Osteoblast (primary cell): ENCODE measurements at places on chromosomes 4 and X. TPM values are rescaled to one million over a fixed set of nuclear protein-coding genes. Genes with fewer than 3 reads are reported as not detected.
A peak's percentile ranks its signal among the peaks of the same experiment; 100 is the strongest.

DNA sequence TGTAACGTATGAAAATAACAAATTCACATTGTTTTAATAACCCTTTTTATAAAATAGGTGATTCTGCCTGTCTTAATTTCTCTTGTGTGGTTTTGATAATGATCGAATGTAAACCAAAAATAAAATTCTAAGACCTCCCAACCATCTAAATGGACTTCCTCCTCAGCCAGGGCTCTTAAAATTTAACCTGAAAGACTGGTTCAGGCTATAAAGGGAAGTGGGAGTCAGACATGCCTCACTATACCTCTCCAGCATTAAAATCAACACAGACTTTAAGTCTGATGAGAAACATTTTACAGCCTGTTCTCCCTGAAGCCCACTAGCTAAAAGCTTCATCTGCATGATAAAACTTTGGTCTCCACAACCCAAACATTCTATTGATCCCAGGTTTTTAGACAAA, 97.6 kb upstream of the STIM2 start:
- H3K36me3 ChIP-seq: peaks cover 11% of the 10 kb centered on the region
- H3K4me1 ChIP-seq: no peaks in the 10 kb centered on the region
- no peaks in the 10 kb centered on the region for H3K27me3 ChIP-seq
- H3K27ac ChIP-seq: no peak overlapping the region
- no peak overlapping the region for H3K4me3 ChIP-seq

DNA sequence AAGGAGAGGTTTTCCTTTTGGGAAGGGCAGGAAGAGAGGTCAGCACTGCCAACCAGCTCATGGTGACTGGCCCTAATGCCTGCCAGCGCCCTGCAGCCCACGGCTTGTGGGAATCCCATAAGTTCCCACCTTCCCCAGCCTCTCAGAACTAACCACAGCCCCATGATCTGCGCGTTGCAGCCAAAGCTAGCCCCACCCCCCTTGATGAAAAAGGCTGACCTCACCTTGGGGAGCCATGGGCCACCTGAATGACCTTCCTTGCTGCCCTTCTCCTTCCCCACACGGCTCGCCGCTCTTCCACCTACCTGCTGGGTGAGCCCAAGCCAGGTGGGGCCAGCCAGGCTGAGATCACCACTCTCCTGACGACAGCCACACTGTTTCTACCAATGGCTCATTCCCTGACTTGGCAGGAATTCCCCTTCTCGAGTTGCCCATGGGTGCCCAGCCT, 3.9 kb upstream of the ELF4 start:
- H3K4me1 ChIP-seq: peaks cover 22% of the 10 kb centered on the region
- H3K27me3 ChIP-seq: no peaks in the 10 kb centered on the region
- H3K36me3 ChIP-seq: no peaks in the 10 kb centered on the region

DNA sequence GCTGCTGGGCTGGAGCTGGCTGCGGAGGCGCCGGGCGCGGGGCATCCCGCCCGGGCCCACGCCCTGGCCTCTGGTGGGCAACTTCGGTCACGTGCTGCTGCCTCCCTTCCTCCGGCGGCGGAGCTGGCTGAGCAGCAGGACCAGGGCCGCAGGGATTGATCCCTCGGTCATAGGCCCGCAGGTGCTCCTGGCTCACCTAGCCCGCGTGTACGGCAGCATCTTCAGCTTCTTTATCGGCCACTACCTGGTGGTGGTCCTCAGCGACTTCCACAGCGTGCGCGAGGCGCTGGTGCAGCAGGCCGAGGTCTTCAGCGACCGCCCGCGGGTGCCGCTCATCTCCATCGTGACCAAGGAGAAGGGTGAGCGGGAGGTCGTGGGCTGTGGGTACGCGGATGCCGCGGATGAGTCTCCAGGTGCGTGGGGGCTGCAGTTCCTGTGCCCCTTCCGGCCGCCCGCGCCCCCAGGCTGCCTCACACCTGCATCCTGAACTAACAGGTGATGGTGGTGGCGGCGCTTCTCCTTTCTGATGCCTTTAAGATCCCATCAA, 499 bp downstream of the CYP2U1 start:
- peaks cover 11% of the 10 kb centered on the region for H3K4me1 ChIP-seq
- H3K36me3 ChIP-seq: no peaks in the 10 kb centered on the region
- peak overlapping the region; percentile 82 for H3K4me3 ChIP-seq
- H3K27ac ChIP-seq: peak overlapping the region; percentile 6
- no peak for DNase-seq

- H3K4me1 ChIP-seq: peaks cover under 1% of the 10 kb centered on the region
- H3K27me3 ChIP-seq: no peaks in the 10 kb centered on the region
- H3K27ac ChIP-seq: no peak overlapping the region
- H3K4me3 ChIP-seq: no peak overlapping the region
- no peak for DNase-seq
- no peaks in the 10 kb centered on the region for H3K36me3 ChIP-seq
These were observed 52.3 kb upstream of the HOPX start for GRCh38 chr4:56733352-56733751.

DNA sequence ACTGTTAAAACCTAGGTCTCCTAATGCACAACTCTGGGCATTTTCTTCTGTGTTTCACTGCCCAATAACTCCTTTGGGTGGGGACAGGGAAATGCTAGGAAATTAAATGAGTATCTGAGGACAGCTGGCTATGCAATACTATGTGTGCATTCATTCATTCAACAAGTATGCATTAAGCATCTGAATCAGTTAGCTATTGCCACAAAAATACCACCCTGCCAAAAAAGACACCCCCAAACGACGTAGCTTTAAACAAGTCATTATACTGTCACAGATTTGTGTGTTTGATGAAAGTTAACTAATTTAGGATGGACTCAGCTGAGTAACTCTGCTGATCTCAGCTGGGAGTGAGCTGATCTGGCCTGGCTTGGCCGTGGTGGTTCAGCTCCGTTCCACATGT, 29.8 kb upstream of the PTCHD1 start:
- no peaks in the 10 kb centered on the region for H3K4me1 ChIP-seq
- no peaks in the 10 kb centered on the region for H3K36me3 ChIP-seq
- H3K27me3 ChIP-seq: no peaks in the 10 kb centered on the region
- H3K27ac ChIP-seq: no peak overlapping the region
- H3K4me3 ChIP-seq: no peak overlapping the region

- no peak overlapping the region for H3K4me3 ChIP-seq
- DNase-seq: no peak
- H3K4me1 ChIP-seq: no peaks in the 10 kb centered on the region
- no peaks in the 10 kb centered on the region for H3K27me3 ChIP-seq
- H3K36me3 ChIP-seq: no peaks in the 10 kb centered on the region
- H3K27ac ChIP-seq: no peak overlapping the region
These were observed 63.3 kb downstream of the DCAF8L1 start for GRCh38 chrX:27917713-27918500.

GRCh38 chr4:114694770-114695169, 96.2 kb downstream of the UGT8 start:
- H3K36me3 ChIP-seq: no peaks in the 10 kb centered on the region
- DNase-seq: no peak
- H3K4me1 ChIP-seq: no peaks in the 10 kb centered on the region

DNA sequence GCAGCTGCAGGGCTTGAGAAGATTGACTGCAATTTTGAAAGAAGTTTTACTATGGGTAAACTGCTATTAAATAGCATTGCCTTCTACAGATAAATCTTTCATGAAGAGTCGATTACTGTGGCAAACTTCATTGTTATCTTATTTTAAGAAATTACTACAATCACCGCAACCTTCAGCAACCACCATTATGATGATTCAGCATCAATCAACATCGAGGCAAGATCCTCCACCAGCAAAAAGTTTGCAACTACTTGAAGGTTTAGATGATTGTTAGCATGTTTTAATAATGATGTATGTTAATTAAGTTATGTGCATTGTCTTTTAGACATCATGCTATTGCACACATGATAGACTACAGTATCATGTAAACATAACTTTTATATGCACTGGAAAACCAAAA, 1511.0 kb downstream of the FSTL5 start:
- DNase-seq: no peak
- H3K27ac ChIP-seq: no peak overlapping the region
- H3K4me3 ChIP-seq: no peak overlapping the region
- H3K4me1 ChIP-seq: no peaks in the 10 kb centered on the region
- H3K27me3 ChIP-seq: no peaks in the 10 kb centered on the region

- H3K36me3 ChIP-seq: peaks cover 5% of the 10 kb centered on the region
- no peaks in the 10 kb centered on the region for H3K4me1 ChIP-seq
- H3K27ac ChIP-seq: no peak overlapping the region
- DNase-seq: peak; percentile 58
- peak overlapping the region; percentile 96 for H3K4me3 ChIP-seq
- H3K27me3 ChIP-seq: peaks cover 4% of the 10 kb centered on the region
These were observed 1.5 kb downstream of the ASMTL start for GRCh38 chrX:1451251-1451660.

GRCh38 chrX:45756557-45756956, 555.9 kb upstream of the DIPK2B start:
- H3K27ac ChIP-seq: peak overlapping the region; percentile 1
- peaks cover 60% of the 10 kb centered on the region for H3K36me3 ChIP-seq
- H3K27me3 ChIP-seq: no peaks in the 10 kb centered on the region
- no peak overlapping the region for H3K4me3 ChIP-seq
- DNase-seq: no peak

GRCh38 chr4:1747603-1747967, 26.3 kb downstream of the TACC3 start:
- no peaks in the 10 kb centered on the region for H3K4me1 ChIP-seq
- no peak overlapping the region for H3K27ac ChIP-seq
- H3K27me3 ChIP-seq: no peaks in the 10 kb centered on the region

- no peaks in the 10 kb centered on the region for H3K27me3 ChIP-seq
- H3K27ac ChIP-seq: no peak overlapping the region
- H3K4me1 ChIP-seq: no peaks in the 10 kb centered on the region
- H3K4me3 ChIP-seq: no peak overlapping the region
- no peak for DNase-seq
These were observed 320.7 kb upstream of the CLNK start for GRCh38 chr4:11005300-11005699.

- no peaks in the 10 kb centered on the region for H3K36me3 ChIP-seq
- H3K27ac ChIP-seq: no peak overlapping the region
- DNase-seq: no peak
- H3K27me3 ChIP-seq: no peaks in the 10 kb centered on the region
- no peak overlapping the region for H3K4me3 ChIP-seq
These were observed 79.9 kb downstream of the CHST7 start for GRCh38 chrX:46653482-46653881.

GRCh38 chr4:155819066-155819465, 47.0 kb downstream of the ASIC5 start:
- H3K27me3 ChIP-seq: no peaks in the 10 kb centered on the region
- H3K27ac ChIP-seq: no peak overlapping the region
- DNase-seq: peak; percentile 64
- H3K4me1 ChIP-seq: peaks cover 9% of the 10 kb centered on the region
- H3K4me3 ChIP-seq: no peak overlapping the region
- no peaks in the 10 kb centered on the region for H3K36me3 ChIP-seq

DNA sequence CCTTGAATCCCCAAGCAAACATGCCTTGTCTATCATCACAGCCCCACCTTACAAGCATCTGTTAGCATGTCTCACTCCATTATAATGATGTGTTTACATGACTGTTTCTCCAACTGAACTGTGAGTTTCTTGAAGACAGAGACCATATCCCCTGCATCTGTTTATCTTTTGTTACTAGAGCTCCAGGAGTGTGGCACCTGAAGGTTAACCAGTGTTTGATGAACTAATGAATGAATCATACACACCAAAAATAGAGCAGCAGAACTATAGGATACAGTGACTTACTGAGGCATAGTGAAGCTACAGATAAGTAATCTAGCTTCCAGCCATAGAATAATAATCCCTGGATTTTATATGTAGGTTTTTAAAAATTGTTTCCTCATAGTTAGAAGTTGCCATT, 331.0 kb downstream of the PCDH7 start:
- DNase-seq: no peak
- H3K36me3 ChIP-seq: no peaks in the 10 kb centered on the region
- H3K4me3 ChIP-seq: no peak overlapping the region
- no peaks in the 10 kb centered on the region for H3K4me1 ChIP-seq
- no peak overlapping the region for H3K27ac ChIP-seq

DNA sequence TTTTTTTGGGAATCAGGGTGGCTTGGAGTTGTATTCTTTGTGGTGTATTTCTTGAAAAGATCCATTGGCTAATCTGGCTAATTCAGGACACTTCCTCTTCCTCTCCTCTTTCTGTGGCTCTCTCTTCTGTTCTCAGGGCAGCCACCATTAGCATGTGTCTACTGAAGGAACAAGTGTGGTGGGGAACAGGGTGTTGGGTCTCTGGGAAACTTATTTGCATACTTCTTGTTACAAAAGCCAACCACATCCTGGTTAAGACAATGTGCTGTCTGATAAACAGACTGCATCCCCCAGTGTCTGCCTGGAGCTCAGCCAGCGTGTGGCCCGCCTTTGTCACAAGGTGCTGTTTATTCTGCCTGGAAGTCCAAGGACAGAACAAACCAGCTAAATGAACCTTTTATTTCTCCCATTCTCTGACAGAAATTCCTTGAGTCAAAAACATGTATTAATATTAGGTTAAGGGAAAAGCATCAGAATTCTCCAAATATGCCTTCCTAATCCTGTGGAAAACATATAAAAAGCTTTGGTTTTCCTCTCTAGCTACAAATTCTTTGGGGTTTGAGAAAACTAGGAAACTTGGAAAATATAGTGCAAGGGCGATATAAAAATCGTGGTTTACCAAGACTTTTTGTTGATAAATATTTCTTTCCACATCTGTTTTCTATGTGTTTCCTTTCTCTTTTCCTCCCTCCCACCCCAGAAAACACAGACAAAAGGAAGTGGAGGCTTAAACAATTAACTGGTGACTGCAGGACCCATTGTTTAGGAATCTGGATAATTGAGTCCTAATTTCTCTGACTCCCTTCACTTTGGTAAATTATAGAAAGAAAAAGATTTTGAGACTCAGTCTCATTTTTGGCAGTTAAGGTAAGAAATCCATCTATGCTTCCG, 203.6 kb downstream of the SPRY1 start:
- H3K4me1 ChIP-seq: no peaks in the 10 kb centered on the region
- no peaks in the 10 kb centered on the region for H3K36me3 ChIP-seq
- H3K4me3 ChIP-seq: no peak overlapping the region
- no peak overlapping the region for H3K27ac ChIP-seq

- no peak for DNase-seq
- no peak overlapping the region for H3K27ac ChIP-seq
- H3K4me3 ChIP-seq: no peak overlapping the region
- no peaks in the 10 kb centered on the region for H3K4me1 ChIP-seq
- H3K27me3 ChIP-seq: no peaks in the 10 kb centered on the region
These were observed 525.9 kb upstream of the ZFP42 start for GRCh38 chr4:187469627-187470026.

- H3K4me1 ChIP-seq: no peaks in the 10 kb centered on the region
- H3K4me3 ChIP-seq: no peak overlapping the region
- H3K36me3 ChIP-seq: peaks cover 6% of the 10 kb centered on the region
These were observed 12.3 kb downstream of the MSL3 start for GRCh38 chrX:11770320-11770719.

GRCh38 chrX:124406294-124407014, 60.1 kb downstream of the SH2D1A start:
- H3K27me3 ChIP-seq: no peaks in the 10 kb centered on the region
- H3K36me3 ChIP-seq: no peaks in the 10 kb centered on the region
- H3K27ac ChIP-seq: no peak overlapping the region
- no peaks in the 10 kb centered on the region for H3K4me1 ChIP-seq
- no peak overlapping the region for H3K4me3 ChIP-seq

- DNase-seq: no peak
- no peaks in the 10 kb centered on the region for H3K36me3 ChIP-seq
- H3K27ac ChIP-seq: no peak overlapping the region
- H3K4me3 ChIP-seq: no peak overlapping the region
These were observed 88.2 kb upstream of the TECRL start for GRCh38 chr4:64497491-64497890.

Gene IL13RA2
- total RNA-seq: 0.88 and 1.1 TPM in 2 replicates

Gene CPXCR1
- total RNA-seq: not detected in 2 replicates

Gene PCYT1B
- 0.59 and 1.1 TPM in 2 replicates for total RNA-seq

Gene IL1RAPL1
- under 0.01 and 0.29 TPM in 2 replicates for total RNA-seq

Gene ASB11
- not detected in 2 replicates for total RNA-seq

Gene ATP2B3
- under 0.01 TPM in 1 of 2 replicates, not detected in the other for total RNA-seq

Gene USP51
- total RNA-seq: 2.9 and 4.3 TPM in 2 replicates

Gene ADH1B
- 0.59 and 0.72 TPM in 2 replicates for total RNA-seq

Gene ZFYVE28
- total RNA-seq: 9.7 and 10.5 TPM in 2 replicates

Gene MGARP
- 4.4 and 7.6 TPM in 2 replicates for total RNA-seq
